Thyroid gland (tissue), 4 donors: ENCODE measurements at places on chromosomes 12 and 14.

DNA sequence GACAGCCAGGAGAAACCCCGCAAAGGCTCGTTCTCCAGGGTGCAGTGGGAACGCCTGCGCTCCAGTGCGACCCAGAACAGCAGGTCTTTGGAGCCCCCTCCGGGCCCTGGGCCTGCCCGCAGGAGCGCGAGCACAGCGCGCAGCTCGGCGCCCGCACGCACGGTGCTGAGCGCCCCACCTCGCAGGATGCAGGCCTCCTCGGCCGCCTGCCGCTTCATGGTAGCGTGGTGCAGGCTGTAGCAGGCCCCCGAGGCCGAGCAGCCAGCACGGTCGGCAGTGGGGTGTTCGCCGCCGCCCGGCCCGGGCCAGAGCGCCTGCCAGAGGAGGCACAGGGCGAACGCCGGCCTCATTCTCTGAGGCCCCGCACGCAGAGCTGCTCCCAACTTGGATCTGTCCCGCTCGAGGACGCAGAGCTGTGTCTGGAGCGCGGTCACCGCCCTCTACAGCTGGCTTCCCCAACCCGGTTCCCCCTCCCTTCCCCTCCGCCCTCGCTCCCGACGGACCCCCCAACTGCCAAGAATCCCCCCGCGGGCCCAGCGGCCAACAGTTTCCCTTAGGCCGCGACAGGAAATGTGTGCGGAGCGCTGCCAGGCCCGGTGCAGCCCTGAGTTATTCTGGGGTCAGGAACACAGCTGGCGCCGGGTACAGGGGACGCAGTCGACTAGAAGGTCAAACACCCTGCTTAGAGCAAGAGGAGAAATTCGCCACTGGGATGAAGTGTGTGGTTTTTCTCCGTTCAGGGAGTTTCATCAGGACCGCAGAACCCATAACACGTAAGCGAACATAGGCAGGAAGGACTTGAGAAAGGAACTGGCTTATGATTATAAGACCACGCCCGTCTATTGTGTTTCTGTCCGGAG lies at the start of gene CLEC14A:
Gene CLEC14A, minus strand, starts transcription at position 421 of the 860 bp plus-strand sequence. Its CDS starts 71 bp downstream, at position 350.
- peak; percentile 13 for DNase-seq

DNA sequence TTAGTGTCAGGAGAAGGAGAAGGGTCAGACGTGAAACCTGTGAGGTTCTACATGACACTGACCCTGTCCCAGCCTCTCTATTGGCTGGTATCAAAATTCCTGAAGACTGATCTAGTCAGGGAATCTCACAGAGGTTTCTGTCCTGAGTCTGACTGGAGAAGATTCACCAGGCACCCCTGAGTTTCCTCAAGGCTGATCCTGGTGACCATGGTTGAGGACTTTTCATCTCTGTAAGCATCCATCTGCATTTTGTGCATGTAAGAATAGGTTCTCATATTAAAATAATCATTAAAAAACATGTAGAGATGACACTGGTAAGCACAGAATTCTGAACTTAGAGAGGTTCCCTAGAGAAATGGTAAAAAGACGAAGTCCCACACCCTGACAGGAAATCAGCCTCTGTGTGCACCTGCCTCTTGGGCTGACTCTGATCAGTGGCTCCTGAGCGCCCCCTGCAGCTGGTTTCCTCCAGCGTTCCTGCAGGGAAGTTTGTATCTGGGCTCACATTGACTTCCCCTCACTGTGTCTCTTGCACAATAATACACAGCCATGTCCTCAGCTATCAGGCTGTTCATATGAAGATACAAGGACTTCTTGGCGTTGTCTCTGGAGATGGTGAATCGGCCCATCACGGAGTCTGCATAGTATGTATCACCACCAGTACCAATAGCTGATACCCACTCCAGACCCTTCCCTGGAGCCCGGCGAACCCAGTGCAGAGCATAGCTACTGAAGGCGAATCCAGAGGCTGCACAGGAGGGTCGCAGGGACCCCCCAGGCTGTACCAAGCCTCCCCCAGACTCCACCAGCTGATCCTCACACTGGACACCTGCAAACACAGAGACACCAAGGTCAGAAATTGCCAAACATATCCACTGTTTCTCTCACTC lies 991.9 kb downstream of the TMEM121 start:
- DNase-seq: peak; percentile 9

GRCh38 chr14:92356677-92357076 lies 33.7 kb downstream of the SLC24A4 start:
- no peak for DNase-seq

- DNase-seq: no peak
These were observed 483.5 kb downstream of the ATP23 start for GRCh38 chr12:58424735-58425392.

DNA sequence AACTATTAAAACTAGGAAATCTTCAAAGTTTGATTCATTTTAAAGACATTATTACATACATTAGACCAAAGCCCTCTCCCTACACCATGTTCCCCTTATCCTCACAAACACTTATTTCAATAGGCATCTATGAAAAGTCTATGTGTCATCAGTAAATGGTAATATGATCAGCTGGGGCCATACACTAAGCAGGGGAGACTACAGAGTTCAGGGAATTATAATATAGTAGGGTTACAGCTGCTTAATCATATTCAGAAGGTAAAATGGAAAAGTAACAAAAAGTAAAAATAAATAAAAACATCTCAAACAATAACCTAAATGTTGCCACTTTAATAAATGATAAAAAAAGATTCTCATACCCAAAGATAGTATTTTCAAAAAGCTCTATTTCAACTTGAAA lies 29.1 kb downstream of the PAWR start:
- no peak for DNase-seq

GRCh38 chr14:77607741-77608302 lies 8.6 kb downstream of the SPTLC2 start:
- no peak for DNase-seq

DNA sequence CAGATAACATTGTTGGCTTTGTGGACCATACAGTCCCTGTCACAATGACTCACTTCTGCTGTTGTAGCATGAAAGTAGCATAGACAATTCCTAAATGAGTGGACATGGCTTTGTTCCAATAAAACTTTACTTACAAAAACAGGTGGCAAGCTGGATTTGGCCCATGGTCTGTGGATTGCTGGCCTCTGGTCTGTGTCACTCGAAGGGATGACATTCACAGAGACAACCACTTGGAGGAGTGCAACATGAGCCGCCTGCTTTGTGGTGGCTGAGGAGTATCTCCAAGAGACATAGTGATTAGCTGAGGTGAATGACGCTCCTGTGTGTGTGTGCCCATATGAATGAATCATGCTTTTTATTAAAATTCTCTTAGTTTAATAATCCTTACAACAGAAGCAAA lies 81.3 kb upstream of the NRXN3 start:
- no peak for DNase-seq

- DNase-seq: no peak
These were observed 96.6 kb downstream of the RIMBP2 start for GRCh38 chr12:130619385-130620001.

GRCh38 chr14:83294941-83295340 lies 1761.3 kb upstream of the SEL1L start:
- no peak for DNase-seq

- no peak for DNase-seq
These were observed 1.1 kb downstream of the TDG start for GRCh38 chr12:103966736-103967135.

DNA sequence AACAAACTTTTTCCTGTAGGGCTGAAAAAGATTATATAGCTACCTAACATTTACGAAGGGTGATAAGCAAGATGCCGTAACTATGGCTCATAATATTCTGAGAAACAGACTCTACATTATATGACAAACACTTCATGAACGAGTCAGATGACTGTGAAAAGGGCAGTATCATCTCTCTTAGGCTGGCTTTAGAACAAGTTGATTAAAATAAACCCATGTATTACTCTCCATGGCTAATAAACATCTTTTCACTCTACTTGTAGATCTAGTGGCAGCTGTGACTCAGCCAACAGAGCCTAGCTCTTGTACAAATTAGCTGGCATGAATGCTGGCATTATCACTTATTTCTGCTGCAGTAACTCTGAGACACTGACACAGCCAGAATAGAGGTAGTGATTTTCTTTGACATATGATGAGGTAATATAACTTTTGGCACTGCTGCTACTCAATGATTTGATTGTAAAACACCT lies 47.1 kb downstream of the SLC2A13 start:
- no peak for DNase-seq
